ENCODE measurements at places on chromosomes 6 and 20. TPM values are rescaled to one million over a fixed set of nuclear protein-coding genes. Genes with fewer than 3 reads are reported as not detected.

GRCh38 chr20:35743693-35744491, 1.8 kb upstream of the RBM39 start:
- DNase-seq = no peak

Gene FAM184A
- polyA plus RNA-seq = 90.3 TPM

DNA sequence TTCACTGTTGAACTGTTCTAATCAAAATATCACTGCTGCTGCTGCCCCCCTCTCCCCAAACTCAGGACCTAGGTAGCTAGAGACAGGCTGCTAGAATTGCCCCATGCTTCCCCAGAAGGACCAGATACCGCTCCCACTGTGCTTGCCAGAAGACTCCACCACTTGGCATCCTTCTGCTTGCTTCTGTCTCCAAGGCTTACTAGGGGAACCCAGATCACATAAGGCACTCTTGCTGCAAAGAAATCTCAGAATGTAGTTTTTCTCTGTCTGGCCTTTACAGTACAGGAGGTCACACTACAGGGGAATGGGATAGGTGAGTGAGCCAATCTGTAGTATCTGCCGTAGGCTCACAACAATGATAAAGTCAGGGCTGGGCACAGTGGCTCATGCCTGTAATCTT, 21.5 kb upstream of the SLC9A8 start:
- DNase-seq = no peak

DNA sequence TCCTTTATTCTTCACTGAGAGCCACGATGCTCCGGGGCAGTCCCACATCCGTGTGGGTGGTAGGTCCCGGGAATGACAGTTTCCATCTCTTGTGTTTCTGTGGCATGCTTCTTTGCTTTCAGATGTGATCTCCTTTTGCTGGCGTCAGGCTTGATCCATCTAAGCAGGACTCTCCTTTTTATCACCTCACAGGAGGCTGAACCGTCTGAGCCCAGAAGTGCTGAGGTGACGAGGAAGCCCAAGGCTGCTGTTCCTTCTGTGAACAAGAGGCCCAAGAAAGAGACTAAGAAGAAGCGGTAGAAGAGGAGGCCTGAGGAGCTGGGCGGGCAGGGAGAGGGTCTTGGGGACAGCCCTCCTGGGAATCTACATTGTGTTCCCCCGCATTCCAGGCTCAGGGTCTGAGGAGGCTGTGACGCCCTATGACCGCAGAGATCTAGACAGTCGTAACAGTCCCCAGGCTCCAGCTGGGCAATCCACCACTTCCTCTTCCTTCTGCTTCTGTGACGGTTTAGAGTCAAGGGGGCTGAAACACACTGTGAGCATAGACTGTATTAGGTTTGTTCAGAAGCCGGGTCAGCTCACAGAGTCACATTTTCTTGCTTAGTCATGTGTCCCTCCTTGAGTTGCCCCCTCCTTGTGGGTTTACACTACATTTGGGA, 26.8 kb downstream of the MANBAL start:
- no peak for DNase-seq

DNA sequence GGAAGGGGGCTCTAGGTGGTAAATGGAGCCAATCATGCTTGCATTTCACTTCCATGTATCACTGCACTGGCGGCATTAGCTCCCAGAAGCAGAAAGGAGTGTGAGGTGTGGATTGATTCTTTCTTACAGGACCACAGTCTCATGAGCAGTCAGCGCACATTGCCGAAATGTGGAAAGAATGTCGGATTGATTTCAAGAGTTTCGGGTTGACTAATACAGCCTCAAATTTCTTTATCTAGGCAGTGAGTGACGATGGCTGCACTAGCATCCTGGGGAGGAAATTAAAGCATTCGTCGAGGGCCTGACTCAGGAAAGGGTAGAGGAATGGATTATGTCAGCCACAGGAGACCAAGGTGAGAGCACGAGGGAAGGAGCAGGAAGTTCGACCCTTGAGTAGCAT, 222.8 kb upstream of the CDYL start:
- DNase-seq = no peak

GRCh38 chr6:167030222-167031072, 31.2 kb downstream of the CEP43 start:
- DNase-seq = no peak

- no peak for DNase-seq
These were observed 552.2 kb downstream of the TFAP2A start for GRCh38 chr6:9862603-9863167.

Gene CTCFL
- 0.46 TPM for polyA plus RNA-seq

DNA sequence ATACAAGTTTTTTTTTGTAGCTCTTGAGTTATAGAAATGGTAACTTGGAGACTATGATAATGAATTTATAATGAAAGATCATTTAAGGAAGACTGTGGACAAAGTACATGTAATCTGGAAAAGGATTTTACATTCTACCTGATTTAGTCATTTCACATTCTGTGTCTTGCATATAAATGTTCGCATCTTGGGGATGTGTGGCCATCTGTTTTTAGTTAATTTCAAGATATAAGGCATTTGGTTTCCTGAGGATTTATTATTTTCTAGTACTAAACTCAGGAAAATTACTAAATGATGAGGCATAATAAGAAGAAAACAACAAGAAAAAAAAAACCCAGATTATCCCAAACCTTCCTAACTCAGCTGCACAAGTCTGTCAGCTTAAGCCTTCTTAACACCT, 112.7 kb upstream of the PRL start:
- DNase-seq = no peak

Gene PHACTR3
- 3.5 TPM for polyA plus RNA-seq

Data from left lung (tissue), 14 donors.